ENCODE measurements at places on chromosomes 7 and 10. TPM values are rescaled to one million over a fixed set of nuclear protein-coding genes. Genes with fewer than 3 reads are reported as not detected.
A peak's percentile ranks its signal among the peaks of the same experiment; 100 is the strongest.

DNA sequence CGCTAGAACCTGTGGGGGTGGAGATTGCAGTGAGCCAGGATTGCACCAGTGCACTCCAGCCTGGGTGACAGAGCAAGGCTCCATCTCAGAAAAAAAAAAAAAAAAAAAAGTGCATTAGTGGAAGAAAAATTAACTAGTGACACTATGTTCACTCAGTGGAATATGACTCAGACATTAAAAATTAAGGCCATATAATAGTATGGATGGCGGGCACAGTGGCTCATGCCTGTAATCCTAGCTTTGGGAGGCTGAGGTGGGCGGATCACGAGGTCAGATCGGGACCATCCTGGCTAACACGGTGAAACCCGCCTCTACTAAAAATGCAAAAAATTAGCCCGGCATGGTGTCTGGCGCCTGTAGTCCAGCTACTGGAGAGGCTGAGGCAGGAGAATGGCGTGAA, 3.4 kb downstream of the PHYH start:
- no peak for DNase-seq
- H3K27me3 ChIP-seq, result no peaks in the 10 kb centered on the region
- H3K36me3 ChIP-seq, result no peaks in the 10 kb centered on the region
- peaks cover 18% of the 10 kb centered on the region for H3K4me1 ChIP-seq
- H3K27ac ChIP-seq, result no peak overlapping the region
- H3K4me3 ChIP-seq, result no peak overlapping the region

DNA sequence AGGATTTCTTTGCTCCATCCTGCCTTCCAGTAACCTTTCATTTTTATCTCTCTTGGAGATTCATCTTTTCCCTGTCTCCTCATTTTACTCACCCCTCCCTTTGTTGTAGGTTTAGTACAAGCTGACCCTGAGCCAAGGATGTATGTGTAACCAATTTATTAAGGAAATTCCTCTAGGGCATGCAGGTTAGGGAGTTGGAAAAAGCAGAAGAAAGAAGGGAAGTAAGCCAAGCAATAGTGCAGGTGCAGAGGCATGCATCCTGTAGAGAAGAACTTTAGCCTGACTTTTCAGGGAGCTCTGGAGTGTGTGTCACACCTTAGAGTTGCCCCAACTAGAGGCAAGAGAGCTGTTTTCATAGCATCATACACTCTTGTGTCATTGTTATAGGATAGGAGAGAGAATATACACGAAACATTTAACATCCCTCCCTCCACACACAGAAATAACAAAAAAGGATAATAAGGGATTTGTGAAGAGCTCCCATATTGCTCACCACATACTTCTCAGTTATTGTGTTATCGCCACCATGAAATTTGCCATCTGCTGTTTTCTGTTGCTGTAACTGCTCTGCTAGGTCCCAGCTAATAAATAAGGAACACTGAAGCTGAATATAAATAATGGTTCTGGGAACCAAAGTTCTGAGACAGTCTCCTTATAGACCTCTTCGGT, 21.8 kb upstream of the SEMA3C start:
- H3K27me3 ChIP-seq, result no peaks in the 10 kb centered on the region
- no peak overlapping the region for H3K4me3 ChIP-seq
- no peak for DNase-seq
- no peaks in the 10 kb centered on the region for H3K36me3 ChIP-seq

DNA sequence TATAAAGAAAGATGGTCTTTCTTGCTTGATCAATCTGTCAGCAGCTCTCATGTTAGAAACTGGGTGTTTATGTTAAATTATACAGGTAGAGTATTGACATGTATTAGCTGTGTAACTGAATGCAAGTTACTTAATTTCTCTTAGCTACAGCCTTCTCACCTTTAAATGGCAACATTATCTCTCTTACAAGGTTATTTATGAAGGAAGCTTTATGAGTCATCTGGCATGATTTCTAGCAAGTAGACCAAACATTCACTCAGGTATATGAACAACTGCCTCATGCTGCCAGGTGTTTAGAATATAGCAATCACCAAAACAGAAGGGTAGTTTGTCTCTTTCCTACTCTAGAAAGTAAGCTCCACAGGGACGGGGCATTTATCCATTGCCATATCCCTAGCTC, 8.5 kb downstream of the ARL4A start:
- H3K4me3 ChIP-seq, result no peak overlapping the region
- H3K27ac ChIP-seq, result no peak overlapping the region
- no peaks in the 10 kb centered on the region for H3K36me3 ChIP-seq
- no peak for DNase-seq
- H3K4me1 ChIP-seq, result peaks cover 4% of the 10 kb centered on the region

DNA sequence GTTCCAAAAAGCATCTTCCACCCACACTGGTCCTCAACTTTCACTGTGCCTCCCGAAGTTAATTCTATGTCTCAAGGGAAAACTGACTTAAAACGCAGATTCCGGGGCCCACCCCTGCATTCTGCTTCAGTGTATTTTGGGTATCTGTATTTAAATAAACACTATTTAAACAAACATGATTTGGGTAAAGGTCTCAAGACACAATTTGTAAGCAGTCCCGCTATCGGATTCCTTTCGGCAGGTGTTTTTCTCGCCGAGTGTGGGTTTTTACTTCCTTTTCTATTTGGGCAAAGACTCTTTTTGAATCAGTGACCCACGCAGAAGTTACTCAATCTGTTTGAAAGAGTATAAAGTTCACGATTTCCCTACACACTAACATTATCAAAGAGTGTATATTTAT, 1.2 kb downstream of the PDIA4 start:
- peaks cover 9% of the 10 kb centered on the region for H3K36me3 ChIP-seq
- peak overlapping the region; percentile 99 for H3K4me3 ChIP-seq
- H3K27me3 ChIP-seq, result no peaks in the 10 kb centered on the region
- H3K4me1 ChIP-seq, result peaks cover 57% of the 10 kb centered on the region
- H3K27ac ChIP-seq, result peak overlapping the region; percentile 96

A1CF gene
- total RNA-seq, result not detected

MMRN2 gene
- total RNA-seq, result 0.05 TPM

- H3K27ac ChIP-seq, result no peak overlapping the region
- no peaks in the 10 kb centered on the region for H3K4me1 ChIP-seq
- no peaks in the 10 kb centered on the region for H3K36me3 ChIP-seq
- H3K4me3 ChIP-seq, result no peak overlapping the region
Measured at GRCh38 chr7:129559564-129559963, 52.0 kb upstream of the NRF1 start.
